Epithelial cell of proximal tubule (primary cell): ENCODE measurements at places on chromosomes 3 and 15. TPM values are rescaled to one million over a fixed set of nuclear protein-coding genes. Genes with fewer than 3 reads are reported as not detected.

The CRABP1 gene
- not detected in 2 replicates for total RNA-seq

The RARB gene
- 2.0 and 4.6 TPM in 2 replicates for total RNA-seq

The AADAC gene
- 0.29 TPM in 1 of 2 replicates, not detected in the other for total RNA-seq

The TFG gene
- 107 and 125 TPM in 2 replicates for total RNA-seq

The RASGRP1 gene
- total RNA-seq: 0.43 and 3.5 TPM in 2 replicates

The CTDSPL gene
- 25.5 and 26.7 TPM in 2 replicates for total RNA-seq

The CCNB2 gene
- 108 TPM in 2 replicates for total RNA-seq

The CPNE9 gene
- total RNA-seq: not detected in 2 replicates

The RBPMS2 gene
- total RNA-seq: 0.36 and 0.58 TPM in 2 replicates

The GNB4 gene
- 46.7 and 52.1 TPM in 2 replicates for total RNA-seq

The PTX3 gene
- 6.1 and 24.2 TPM in 2 replicates for total RNA-seq

The PATL2 gene
- total RNA-seq: not detected in 2 replicates

The IQCF5 gene
- not detected in 2 replicates for total RNA-seq

The RHCG gene
- 0.07 TPM in 1 of 2 replicates, not detected in the other for total RNA-seq

The GMNC gene
- 0.14 and 1.5 TPM in 2 replicates for total RNA-seq

The TMCO5A gene
- total RNA-seq: not detected in 2 replicates

The ADAMTSL3 gene
- total RNA-seq: 0.58 and 0.65 TPM in 2 replicates

The BOC gene
- 1.0 and 3.5 TPM in 2 replicates for total RNA-seq

The MST1R gene
- 5.3 and 5.6 TPM in 2 replicates for total RNA-seq

The PARP14 gene
- total RNA-seq: 27.7 and 52.2 TPM in 2 replicates

The CPN2 gene
- not detected in 2 replicates for total RNA-seq

The ATP13A5 gene
- not detected in 2 replicates for total RNA-seq

The P3H2 gene
- 75.6 and 107 TPM in 2 replicates for total RNA-seq

The PROK2 gene
- not detected in 2 replicates for total RNA-seq

The CMTM7 gene
- 31.9 and 71.4 TPM in 2 replicates for total RNA-seq

The TRH gene
- total RNA-seq: not detected in 2 replicates

The DPP8 gene
- total RNA-seq: 17.2 and 25.7 TPM in 2 replicates

The DISP2 gene
- 0.22 and 0.40 TPM in 2 replicates for total RNA-seq

The SUSD5 gene
- total RNA-seq: 0.92 and 2.3 TPM in 2 replicates

The CISH gene
- total RNA-seq: 1.8 and 3.8 TPM in 2 replicates

The CCDC9B gene
- total RNA-seq: 4.6 and 10.7 TPM in 2 replicates

The ASTE1 gene
- 2.8 and 5.1 TPM in 2 replicates for total RNA-seq

The LIPH gene
- total RNA-seq: 1.8 and 1.9 TPM in 2 replicates

The KCNAB1 gene
- not detected in 2 replicates for total RNA-seq

The DUOXA1 gene
- 0.46 TPM in 1 of 2 replicates, not detected in the other for total RNA-seq

The STRC gene
- total RNA-seq: 0.07 and 0.17 TPM in 2 replicates

The LYSMD2 gene
- total RNA-seq: 1.7 and 8.0 TPM in 2 replicates

The GPR160 gene
- total RNA-seq: 11.0 and 23.9 TPM in 2 replicates

The CHST2 gene
- total RNA-seq: 1.4 and 2.2 TPM in 2 replicates

The DLEC1 gene
- not detected in 2 replicates for total RNA-seq

The CASR gene
- 0.06 TPM in 1 of 2 replicates, not detected in the other for total RNA-seq

The GALNT15 gene
- total RNA-seq: not detected in 2 replicates

The SUCLG2 gene
- total RNA-seq: 44.6 and 54.3 TPM in 2 replicates

The RYR3 gene
- total RNA-seq: 0.75 TPM in 1 of 2 replicates, not detected in the other

The TBC1D23 gene
- 22.1 and 24.3 TPM in 2 replicates for total RNA-seq

The CPOX gene
- 36.0 and 48.9 TPM in 2 replicates for total RNA-seq

The SKOR1 gene
- total RNA-seq: not detected in 2 replicates

The GALK2 gene
- 34.2 and 37.6 TPM in 2 replicates for total RNA-seq

The FANCD2OS gene
- total RNA-seq: not detected in 2 replicates

The PDCD7 gene
- total RNA-seq: 24.6 and 26.3 TPM in 2 replicates

The KCNMB2 gene
- total RNA-seq: not detected in 2 replicates

The ONECUT1 gene
- total RNA-seq: not detected in 2 replicates

The AHSG gene
- total RNA-seq: not detected in 2 replicates

The UTS2B gene
- total RNA-seq: 0.07 and 0.69 TPM in 2 replicates

The CPA3 gene
- not detected in 2 replicates for total RNA-seq
